HS-27A (cell line): ENCODE measurements at places on chromosomes 6 and 20.

- DNase-seq, result no peak
Observed at GRCh38 chr20:15496501-15497039, 1076.7 kb downstream of the KIF16B start.

DNA sequence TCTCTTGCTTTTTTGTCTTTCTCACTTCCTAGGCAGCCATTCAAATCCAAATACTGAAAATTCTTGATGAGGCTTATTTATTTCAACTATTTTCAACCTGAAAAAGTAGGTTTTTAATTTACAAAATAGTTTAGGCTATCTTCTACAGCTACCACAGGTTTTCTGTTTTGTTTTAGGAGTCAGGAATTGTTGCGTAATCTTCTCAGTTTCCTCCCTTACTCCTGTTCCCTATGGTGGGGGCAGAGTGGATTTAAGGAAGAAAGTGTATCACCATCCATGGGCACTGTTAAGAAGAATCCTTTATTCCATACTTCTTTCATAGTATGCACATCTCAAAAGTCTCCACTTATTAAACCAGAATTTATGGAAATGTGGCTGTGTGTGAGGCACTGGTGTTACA, 182.4 kb downstream of the KHDC1L start:
- DNase-seq, result no peak

DNA sequence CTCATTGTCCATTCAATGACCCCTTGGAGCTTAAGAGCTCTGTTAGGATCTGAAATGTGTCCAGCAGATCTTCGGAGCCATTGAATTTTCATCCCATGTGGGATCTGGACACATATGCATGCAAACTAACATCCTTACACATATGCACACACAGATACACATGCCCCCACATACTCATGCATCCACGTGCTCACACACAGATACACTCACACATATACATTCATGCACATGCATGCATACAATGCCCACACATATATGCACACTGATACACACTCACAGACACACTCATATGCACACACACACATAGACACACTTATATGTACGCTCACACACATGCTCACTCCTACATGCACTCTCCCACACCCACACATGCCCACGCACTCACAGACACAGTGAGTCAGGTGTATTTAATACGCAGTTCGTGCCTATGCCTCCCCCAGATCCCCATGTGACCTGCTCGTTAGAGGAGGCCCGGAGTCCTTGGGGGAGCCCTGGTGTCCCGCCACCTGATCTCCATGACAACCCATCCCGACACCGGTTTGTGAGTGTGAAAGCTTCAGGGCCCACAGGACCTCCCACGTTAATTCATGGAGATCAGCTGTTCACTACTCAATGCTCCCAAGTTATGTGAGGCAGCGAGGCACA, 121.9 kb upstream of the SULF2 start:
- no peak for DNase-seq

DNA sequence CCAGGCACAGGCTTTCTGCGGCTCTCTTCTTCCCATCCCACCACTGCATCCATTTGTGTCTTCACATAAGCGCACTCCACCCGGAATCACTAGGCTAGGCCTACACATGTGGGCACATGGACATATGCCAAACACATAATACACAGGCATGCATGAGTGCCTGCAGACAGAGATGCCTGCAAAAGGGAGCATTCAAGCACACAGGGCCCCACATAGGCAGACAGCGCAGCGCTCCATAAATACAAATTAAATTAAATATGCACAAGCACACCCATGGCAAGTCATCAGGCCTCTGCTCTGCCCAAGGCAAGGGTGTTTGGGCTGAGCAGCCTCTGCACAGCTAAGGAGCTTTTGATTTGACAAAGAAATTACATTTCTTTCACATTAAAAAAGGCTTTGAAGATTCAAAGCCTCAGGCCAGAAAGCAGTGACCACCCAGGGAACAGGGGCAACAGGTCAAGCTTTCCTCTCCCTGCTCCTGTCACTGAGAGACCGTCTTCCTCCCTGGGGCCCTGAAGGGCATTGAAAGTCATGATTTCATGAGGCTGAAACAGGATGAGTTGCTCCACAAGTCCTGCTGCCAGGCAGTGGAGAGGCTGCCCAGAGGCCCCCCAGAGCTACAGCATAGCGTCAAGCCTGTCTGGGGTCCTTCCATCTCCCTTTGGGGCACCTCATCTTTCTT, 134.2 kb upstream of the LRFN2 start:
- no peak for DNase-seq

DNA sequence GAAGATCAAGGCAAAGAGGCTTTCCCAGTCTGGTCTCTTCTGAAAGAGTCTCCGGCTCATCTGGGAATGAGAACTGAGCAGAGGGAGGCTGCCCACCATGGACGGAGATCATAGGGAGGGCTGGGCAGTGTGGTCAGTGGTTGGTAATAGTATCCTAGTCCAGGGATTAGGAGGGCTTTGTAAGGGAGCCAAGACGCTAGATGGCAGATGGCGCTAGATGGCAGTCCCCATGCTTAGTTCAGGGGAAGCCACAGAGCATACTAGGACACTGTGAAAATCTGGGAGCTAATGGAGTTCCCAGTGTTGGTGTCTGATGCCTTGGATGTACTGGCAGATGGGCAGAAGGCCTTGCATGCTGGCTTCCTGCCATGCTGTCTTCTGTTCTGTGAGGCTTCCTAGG, 21.7 kb upstream of the DAAM2 start:
- no peak for DNase-seq

GRCh38 chr6:84867521-84867920, 103.1 kb upstream of the TBX18 start:
- no peak for DNase-seq

GRCh38 chr6:51684603-51685002, 402.8 kb downstream of the PKHD1 start:
- DNase-seq, result no peak

DNA sequence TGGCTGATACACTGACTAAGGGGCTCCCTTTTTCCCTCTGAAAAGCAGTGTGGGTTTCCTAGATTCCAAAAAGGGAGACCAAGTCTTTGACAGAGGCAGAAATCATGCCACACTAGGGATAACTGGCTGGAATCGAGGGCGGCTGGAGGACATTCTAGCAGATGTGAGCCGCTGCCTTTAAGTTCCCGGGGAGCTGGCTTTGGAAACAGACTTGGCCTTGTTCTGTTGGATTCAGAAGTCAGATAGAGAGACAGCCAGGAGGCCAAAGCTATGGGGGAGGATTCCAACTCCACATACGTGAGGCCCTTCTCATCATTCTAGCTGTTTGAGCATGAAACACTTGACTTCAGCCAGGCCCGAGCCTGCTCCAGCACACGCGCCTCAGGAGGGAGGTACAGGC, 109.9 kb upstream of the FOXC1 start:
- no peak for DNase-seq
